ENCODE measurements at places on chromosomes 6 and 20.

DNA sequence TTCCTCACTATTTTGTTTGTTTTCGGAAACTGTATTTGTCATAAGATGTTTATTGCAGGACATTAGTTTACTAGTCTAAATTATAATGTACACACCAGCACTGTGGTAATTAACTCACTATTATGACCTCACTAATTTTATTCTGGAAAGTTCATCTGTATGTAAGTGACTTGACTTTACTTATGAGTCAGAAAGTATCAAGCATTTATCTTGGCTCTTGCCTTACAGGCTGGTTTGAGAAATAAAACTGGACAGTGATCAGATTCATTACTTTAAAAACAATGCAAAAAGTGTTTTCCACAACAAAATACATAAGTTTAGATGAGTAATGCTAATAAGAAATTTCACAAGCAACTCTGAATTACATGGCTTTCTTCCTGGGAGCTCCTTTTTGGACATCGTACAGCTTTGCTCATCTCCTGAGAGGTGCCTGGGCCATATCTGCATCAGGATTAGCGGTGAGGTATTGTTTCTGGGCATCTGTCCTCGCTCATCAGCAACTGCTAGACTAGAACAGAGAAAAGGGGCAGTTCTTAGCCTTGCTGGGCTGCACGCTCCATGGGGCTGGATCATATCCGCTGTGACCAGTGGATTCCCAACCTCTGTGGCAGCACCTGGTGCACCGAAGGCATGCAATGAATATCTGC, 179.8 kb downstream of the SOD2 start:
- DNase-seq, result no peak

- DNase-seq, result no peak
Observed at GRCh38 chr20:50762435-50763220, 31.2 kb downstream of the PARD6B start.

GRCh38 chr6:161227004-161227960, 46.6 kb downstream of the AGPAT4 start:
- DNase-seq, result no peak

GRCh38 chr20:1863296-1863695, 31.9 kb upstream of the SIRPA start:
- no peak for DNase-seq
